Aortic smooth muscle cell (primary cell): ENCODE measurements at places on chromosomes 7 and 10. TPM values are rescaled to one million over a fixed set of nuclear protein-coding genes. Genes with fewer than 3 reads are reported as not detected.

The SFXN4 gene
- total RNA-seq = 6.6 and 9.8 TPM in 2 replicates

The SPDYE16 gene
- total RNA-seq = 0.06 and 0.13 TPM in 2 replicates

The MOGAT3 gene
- total RNA-seq = not detected in 2 replicates

The EIF5AL1 gene
- total RNA-seq = 0.50 and 0.53 TPM in 2 replicates

The AS3MT gene
- 8.2 and 9.8 TPM in 2 replicates for total RNA-seq

The SHH gene
- total RNA-seq = 0.06 and 0.13 TPM in 2 replicates

The AP3M1 gene
- total RNA-seq = 31.6 and 39.5 TPM in 2 replicates

The CPXM2 gene
- total RNA-seq = 95.0 and 99.2 TPM in 2 replicates

The SYT15B gene
- not detected in 2 replicates for total RNA-seq

The HK1 gene
- total RNA-seq = 241 and 301 TPM in 2 replicates

The MKRN1 gene
- 66.6 and 71.4 TPM in 2 replicates for total RNA-seq

The NKX2-3 gene
- total RNA-seq = not detected in 2 replicates

The GJD4 gene
- not detected in 2 replicates for total RNA-seq

The OR2A12 gene
- not detected in 2 replicates for total RNA-seq

The FAM180A gene
- total RNA-seq = 69.9 and 78.5 TPM in 2 replicates

The MDH2 gene
- total RNA-seq = 54.0 and 62.2 TPM in 2 replicates
